Lung microvascular endothelial cell (primary cell): ENCODE measurements at places on chromosomes 1 and 21.

DNA sequence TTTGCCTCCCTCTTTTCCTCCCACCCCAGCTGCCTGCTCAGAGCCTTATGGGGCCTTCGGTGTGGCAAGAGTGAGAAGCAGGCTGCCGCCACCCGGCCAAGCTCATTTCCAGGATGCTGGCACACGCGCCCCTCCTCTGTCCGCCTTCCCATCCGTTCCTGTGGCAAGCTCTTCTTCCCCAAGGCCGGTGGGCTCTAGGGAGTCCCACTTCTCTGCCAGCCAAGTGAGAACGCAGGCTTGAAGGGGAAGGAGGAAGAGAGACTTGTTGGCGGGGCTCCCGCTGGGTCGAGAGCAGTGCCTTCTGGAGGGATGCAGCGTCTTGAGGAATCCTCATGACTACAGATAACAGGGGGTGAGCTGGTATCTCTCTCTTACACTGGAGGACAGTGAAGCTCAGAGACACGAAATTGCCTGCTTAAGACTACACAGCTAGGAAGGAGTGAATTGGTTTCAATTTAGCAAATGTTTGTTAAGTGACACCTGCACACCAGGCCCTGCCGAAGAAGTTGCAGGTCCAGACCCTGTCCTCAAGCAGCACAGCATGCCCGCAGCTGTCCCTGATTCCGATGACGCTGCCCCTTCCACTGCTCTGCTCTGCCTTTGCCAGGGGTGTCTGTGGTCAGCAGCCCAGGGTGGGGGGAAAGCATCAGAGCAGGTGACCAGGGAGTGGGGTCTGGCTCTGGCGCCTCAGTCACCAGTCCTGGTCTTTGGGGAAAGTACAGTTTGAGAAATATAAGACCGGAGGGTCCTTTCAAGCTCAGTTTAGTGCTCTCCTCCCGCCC is 40.1 kb upstream of the FOXO6 start:
- DNase-seq: no peak

GRCh38 chr1:169271098-169271497 is 96.5 kb downstream of the NME7 start:
- no peak for DNase-seq

GRCh38 chr21:29267666-29268065 is 31.1 kb upstream of the BACH1 start:
- no peak for DNase-seq

DNA sequence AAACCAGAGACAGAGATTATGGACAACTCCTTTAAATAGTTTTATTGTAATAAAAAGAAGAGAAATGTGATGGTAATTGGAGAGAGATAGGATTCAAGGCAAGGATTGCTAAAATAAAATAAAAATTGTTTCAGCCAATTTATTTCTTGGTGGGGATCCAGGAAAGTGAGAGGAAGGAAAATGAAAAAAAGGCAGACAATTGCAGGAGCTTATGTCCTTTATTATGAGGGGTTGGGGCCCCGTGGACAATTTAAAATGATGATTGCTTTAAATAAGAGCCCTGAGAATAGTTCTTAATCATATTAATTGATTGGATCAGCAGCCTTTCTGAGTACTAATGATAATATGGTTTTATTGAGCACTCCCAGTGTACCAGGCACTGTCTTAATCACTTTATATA is 40.2 kb downstream of the RGS2 start:
- peak; percentile 54 for DNase-seq

- DNase-seq: peak; percentile 19
These were observed 2.5 kb downstream of the AGO4 start for GRCh38 chr1:35810096-35810881.

- DNase-seq: no peak
These were observed 520.5 kb downstream of the USP25 start for GRCh38 chr21:16250273-16250672.

DNA sequence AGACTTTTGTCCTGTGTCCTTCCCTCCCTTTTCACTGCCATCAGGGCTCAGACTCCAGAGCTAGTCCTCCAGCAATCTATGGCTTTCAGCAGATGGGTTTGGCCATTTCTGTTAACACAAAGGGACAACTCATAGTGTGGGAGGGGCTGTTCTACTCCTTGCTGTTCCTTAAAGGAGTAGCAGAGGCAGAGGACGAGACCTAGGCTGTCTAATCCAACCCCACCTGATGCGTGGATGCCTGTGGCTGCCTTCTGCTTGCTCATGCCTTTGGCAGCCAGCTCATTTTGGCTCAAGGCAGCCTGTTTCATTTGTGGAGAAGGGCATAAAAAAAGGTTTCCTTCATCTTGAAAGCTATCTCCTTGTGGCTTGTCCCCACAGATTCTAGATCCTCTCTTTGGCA is 27.0 kb downstream of the MFSD2A start:
- no peak for DNase-seq

GRCh38 chr1:205961991-205962820 is 18.9 kb upstream of the SLC26A9 start:
- no peak for DNase-seq

- DNase-seq: no peak
These were observed 117.3 kb downstream of the UCHL5 start for GRCh38 chr1:192941722-192942411.

- no peak for DNase-seq
These were observed 5.7 kb downstream of the IGSF5 start for GRCh38 chr21:39750670-39751069.

- DNase-seq: peak; percentile 52
These were observed 99.2 kb downstream of the LHX8 start for GRCh38 chr1:75233302-75233929.

GRCh38 chr1:36988741-36989193 is 45.5 kb downstream of the GRIK3 start:
- no peak for DNase-seq

GRCh38 chr1:206859082-206859521 is 6.3 kb upstream of the IL20 start:
- peak; percentile 5 for DNase-seq

- DNase-seq: no peak
These were observed 193.1 kb downstream of the RYR2 start for GRCh38 chr1:237235091-237235490.

DNA sequence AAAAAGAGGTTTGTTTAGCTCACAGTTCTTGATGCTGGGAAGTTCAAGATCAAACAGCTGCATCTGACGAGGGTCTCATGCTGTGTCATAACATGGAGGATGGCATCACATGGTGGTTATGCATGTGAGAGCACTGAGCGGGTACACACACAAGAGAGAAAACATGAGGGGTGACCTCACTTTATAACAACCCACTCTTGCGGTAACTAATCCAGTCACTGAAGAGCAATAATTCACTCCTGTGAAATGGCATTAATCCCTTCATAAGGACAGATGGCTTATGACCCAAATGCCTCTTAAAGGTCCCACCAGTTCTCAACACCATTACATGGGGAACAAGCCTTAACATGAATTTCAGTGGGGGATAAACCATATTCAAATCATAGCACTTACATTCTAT is 23.2 kb upstream of the CHIT1 start:
- no peak for DNase-seq

DNA sequence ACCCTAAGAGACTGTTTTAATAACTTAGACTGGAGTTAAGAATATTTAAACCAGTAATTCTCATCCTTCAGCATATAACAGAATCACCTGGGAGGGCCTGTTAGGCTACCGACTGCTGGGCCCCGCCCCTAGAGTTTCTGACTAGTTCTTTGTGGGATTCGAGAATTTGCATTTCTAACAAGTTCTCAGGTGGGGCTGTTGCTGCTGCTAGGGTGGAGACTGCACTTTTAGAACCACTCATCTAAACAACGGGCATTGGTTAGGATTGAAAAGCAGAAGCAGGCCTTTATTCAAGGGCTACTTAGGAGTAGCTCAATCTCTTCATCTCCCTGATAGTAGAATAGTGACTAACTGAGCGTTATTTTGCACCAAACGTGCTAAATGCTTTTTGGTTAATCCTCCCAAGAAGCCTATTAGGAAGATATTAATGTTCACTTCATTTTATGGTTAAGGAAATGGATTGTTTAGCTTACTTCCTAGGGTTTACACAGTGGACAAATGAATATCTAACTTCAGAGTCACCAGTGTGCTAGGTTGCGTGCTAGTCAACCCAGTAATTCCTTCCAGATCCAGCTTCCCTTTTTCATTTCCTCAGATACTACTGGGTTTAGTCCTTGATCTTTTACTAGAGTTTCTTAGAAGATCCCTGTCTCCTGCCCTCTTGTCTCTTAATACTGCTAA is 31.1 kb upstream of the UAP1 start:
- peak; percentile 69 for DNase-seq

DNA sequence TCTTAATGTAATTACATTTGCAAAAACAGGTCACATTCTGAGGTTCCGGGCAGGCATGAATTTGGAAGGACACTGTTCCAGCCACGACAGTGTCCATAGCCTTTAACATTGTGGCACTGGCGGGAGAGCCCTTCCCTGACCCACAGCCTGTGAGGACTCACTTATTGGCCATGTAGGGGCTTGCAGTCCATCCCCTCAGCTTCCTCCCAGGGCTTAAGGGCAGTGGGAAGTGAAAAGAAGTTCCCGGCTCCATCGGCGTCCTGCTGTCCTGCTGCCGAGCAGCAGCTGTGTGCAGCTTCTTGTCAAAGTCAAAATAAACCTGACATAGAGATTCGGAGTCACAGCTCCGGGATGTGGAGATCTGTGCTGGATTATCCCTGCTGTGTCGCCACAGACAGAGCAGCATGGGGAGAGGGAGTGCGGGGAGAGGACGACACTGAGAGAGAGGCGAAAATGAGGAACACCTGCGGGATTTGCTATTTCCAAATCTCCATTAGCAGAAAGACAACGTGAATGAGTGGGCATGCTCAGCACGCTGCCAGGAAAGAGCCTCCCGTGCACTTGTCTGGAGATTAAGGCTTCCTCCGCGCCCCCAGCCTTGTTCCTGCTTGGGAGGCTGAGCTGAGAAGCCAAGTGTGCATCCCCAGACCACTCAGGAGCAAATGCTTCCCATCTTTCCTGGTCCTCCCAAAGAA is 260.3 kb downstream of the ASTN1 start:
- no peak for DNase-seq

- DNase-seq: no peak
These were observed 3.1 kb downstream of the KIFAP3 start for GRCh38 chr1:170071378-170071777.

DNA sequence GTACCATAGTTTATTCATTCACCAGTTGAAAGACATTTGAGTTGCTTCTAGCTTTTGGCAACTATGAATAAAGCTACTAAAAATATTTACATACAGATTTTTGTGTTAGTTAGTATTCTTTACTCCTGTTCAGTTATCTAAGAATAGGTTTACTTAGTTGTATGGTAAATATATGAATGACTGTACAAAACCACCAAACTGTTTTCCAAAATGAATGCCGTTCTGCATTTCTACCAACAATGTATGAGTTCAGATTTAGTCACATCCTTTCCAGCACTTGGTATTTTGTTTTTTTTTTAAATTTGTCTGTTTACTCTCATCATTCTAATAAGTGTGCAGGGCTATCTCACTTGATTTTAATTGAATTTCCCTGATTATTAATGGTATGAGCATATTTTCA is 3.4 kb upstream of the KIFAP3 start:
- no peak for DNase-seq

DNA sequence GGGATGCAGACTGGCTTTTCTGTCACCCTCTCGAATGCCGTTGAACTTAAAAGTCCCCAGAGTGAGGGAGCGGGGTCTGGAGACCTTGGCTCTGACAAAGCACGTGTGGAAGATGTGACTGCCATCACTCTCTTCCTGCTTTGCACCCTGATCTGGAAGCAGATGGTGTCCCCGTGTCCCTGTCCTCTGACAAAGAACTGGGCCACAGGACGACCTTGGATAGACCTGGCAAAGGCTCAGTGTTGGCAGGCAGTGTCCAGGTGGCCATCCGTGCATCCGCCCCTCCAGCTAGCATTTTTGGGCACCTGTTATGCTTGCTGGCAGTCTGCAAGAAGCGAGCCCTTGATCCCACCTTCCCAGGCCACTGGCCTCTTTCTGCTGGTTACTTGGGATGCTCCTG is 27.4 kb downstream of the ARHGEF10L start:
- no peak for DNase-seq

DNA sequence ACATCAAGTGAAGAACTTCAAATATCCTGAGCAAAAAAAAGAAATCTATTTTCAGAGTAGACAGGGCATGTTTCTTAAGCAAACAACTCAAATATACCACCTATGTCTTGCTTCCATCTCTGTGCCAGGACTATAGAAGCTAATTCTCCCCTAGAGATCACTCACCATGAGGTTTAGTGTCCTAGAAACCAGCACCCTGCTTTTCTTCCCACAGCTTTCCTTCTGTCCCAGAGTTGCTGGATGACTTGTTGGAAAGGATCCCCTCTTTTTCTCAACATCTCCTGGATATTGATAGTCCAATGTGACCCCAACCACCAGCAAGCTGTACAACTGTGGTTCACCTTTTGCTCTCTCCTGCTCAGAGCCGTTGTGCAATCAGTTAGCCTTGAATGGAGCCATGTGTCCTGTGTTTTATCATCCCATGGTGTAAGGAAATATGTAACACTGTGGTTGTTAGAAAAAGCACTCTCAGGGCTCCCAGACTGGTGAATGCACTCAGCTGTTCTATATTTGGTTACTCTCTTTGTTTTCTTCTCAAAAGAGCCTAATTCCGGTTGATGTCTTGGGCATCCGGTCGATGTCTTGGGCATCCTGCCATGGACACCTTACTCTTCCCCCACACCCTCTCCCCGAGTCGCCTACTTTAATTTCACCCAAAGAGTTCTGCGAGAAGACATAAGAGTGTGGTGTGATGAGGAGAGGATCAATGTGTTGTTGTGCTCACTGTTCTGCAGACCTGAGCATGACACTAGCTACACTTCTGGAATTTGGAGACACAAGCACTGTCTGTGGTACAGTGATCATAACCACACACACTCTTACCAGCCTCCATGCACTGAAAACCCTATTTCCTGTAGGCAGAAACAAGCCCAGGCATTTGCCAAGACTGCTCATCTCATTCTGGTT is 1.7 kb downstream of the TNFSF4 start:
- DNase-seq: no peak

GRCh38 chr1:29756901-29757725 is 520.8 kb downstream of the PTPRU start:
- no peak for DNase-seq

GRCh38 chr1:201793306-201793925 is 35.5 kb upstream of the IPO9 start:
- peak; percentile 71 for DNase-seq
